ENCODE measurements at places on chromosomes 3 and 15.

DNA sequence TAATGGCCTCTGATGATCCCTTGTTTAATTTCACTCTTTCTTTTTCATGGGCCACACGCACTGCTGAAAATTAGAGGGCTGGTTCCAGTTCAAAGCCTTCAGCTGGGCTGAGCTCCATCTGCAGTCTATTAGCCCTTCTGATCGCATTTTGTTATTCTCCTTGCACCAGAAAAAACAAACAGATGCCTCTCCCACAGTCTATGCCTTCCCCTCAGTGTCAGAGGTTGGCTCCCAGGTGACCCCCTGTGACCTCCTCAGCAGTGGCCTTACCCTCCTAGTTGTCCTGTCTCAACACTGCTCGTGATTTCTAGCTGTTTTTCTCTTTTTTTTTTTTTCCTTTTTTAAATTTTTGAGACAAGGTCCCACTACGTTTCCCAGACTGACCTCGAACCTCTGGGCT, 77.1 kb upstream of the PRTG start:
- DNase-seq, result no peak

DNA sequence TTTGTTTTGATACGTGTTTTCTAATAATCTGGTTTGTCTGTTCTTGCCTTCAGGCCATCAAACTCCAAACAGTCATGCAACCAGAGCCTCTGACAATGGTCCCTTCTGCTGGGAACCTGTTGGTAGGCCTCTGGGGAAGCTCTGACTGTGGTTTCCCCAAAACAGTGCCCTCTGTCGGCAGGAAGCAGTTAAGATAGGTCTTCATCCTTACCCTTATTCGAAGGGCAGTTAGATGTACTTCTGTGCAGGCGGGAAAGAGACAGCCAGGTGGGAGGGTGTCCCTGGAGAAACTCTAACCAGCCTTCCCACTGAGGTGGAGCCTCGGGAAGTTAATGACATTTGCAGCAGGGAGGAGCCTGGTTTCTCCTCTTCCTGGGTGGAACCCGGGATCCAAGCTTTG, 81.6 kb upstream of the CHMP2B start:
- DNase-seq, result no peak

DNA sequence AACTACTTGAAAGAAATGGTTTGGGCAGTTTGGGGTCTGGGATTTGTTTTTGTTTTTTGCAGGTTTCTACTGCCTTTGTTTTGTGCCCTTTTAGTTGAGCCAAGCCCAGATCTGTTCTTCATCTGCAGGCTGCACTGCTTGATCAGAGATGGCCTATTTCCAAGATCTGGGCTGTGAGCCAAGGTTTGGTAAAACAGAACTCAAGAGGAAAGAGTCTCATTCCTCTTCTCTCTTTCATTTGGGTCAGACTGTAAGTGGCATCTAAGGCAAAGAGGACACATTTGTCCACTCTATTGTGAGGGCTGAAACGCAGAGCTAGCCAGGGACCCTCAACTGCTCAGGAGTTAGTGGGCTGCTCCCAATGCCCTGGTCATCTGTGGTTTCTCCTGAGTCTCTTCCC, 104.4 kb upstream of the UBE3A start:
- no peak for DNase-seq

- no peak for DNase-seq
Measured at GRCh38 chr15:89482139-89482538, 14.2 kb downstream of the RHCG start.

- no peak for DNase-seq
Measured at GRCh38 chr15:36392676-36393266, 186.7 kb upstream of the CDIN1 start.

Data from retina (tissue), 1 donor.